ENCODE measurements at places on chromosomes 12 and 14.

DNA sequence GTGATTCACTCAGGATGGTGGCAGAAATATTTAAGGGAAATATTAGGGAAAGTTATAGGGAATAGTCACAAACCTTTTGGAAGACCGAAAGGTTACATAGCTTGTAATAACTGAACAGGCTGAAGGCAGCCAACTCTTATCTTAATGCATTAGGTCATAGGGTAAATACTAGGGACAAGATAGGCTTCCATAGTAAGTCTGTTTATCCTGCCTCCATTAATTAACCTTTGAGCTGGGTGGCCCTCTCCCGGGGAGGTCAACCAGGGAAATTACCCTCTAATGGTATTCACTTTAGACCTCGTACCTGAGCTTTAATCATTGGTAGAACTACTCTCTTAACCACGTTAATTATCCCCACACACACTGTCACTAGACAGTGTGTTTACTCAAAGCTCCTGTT lies 981.8 kb downstream of the SLC16A7 start:
- no peak for DNase-seq

- DNase-seq: no peak
These were observed 5.6 kb upstream of the E2F7 start for GRCh38 chr12:77070800-77071449.

GRCh38 chr12:114347861-114348260 lies 58.1 kb downstream of the TBX5 start:
- no peak for DNase-seq

DNA sequence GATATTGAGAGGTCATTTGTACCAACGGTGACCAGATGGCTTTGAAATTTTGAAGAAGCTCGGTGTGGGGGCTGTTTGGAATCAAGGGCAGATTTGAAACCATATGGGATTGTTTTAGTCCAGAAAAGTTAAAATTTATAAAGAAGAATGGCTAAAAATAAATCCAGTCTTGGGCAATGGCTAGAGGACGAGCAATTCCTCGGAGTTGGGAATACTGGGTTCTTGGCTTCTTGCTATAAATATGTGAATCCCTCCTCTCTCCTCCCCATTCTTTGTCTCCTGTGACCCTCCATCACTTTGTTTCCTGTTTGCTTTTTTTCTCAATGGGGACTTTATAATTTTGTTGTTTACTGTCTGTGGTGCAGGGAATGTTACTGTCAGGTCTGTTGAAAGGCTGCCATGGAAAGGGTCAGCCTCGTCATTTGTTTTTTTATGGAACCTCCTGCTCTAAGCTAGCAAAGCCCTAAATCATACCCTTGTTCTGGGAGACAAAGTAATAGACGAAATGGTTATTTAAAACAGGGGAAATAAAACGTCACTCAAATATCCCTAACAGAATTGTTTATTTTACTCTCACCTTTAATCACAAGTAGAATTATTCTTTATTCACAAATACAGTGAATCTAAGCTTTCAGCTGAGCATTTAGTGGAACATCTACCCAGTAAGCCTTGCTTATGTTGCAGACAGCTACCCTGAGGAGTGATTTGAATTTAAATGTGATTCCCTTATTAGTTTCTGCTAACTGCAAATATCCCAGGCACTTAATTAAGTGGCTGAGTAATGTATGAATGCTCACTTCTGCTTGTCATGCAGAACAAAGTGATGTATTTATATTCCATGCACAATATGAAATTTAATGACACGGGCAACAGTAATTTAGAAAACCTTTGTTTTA lies 273.1 kb upstream of the NOVA1 start:
- DNase-seq: no peak

DNA sequence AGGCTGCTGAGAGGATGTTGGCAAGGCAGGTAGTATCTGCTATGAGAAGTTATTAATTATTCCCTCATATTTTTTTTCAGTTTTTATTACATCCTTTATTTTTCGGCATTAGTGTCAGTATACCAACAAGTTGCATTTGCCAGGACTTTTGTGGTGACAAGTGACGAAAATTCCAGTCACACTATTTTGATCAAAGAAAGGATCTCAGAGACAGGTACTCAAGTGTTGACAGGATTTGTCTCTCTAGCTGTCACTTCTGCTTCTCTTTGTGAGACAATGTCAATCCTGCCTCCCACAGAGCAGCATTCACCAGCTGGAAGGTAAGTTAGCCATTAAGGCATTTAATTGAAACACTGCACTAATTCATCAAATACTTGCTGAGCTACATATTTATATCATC lies 18.0 kb upstream of the IFNG start:
- DNase-seq: no peak

DNA sequence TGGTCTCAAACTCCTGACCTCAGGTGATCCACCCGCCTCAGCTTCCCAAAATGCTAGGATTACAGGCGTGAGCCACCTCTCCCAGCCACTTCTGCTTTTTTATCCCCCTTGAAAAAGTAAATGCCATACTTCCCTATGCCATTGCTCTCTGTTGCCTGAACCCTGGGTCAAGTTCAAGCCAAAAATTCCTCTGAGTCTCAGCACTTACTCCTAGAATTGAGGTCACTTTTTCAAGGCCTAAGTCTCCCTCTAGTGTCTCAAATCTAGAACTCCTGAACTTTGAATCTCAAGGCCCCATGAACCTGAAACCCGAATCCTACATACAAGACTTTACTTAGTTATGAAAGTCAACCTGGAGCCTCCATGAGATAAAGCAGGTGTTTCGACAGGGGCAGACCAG lies 1.4 kb upstream of the APOBEC1 start:
- DNase-seq: no peak

DNA sequence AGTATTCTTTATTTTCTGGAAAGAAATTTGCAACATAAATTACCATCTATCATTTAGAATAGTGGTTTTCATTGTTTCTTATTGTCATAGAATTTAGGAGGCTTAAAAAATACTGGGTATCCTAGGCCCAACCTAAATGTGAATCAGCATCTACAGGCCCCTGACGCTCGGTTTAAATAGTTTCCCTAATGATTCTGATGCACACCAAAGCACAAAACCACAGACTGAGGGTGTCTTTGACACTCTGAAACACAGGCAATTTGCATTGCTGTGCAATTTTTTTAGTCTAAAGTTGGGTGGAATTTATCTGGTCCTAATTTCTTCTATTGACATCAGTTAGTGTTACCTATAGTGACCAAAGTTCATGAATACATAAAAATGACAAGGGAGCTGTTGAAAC lies 87.6 kb upstream of the SSTR1 start:
- DNase-seq: no peak

- no peak for DNase-seq
These were observed 6.6 kb downstream of the BEGAIN start for GRCh38 chr14:100580316-100581227.

- DNase-seq: no peak
These were observed 73.0 kb downstream of the DIO3 start for GRCh38 chr14:101634202-101634849.

DNA sequence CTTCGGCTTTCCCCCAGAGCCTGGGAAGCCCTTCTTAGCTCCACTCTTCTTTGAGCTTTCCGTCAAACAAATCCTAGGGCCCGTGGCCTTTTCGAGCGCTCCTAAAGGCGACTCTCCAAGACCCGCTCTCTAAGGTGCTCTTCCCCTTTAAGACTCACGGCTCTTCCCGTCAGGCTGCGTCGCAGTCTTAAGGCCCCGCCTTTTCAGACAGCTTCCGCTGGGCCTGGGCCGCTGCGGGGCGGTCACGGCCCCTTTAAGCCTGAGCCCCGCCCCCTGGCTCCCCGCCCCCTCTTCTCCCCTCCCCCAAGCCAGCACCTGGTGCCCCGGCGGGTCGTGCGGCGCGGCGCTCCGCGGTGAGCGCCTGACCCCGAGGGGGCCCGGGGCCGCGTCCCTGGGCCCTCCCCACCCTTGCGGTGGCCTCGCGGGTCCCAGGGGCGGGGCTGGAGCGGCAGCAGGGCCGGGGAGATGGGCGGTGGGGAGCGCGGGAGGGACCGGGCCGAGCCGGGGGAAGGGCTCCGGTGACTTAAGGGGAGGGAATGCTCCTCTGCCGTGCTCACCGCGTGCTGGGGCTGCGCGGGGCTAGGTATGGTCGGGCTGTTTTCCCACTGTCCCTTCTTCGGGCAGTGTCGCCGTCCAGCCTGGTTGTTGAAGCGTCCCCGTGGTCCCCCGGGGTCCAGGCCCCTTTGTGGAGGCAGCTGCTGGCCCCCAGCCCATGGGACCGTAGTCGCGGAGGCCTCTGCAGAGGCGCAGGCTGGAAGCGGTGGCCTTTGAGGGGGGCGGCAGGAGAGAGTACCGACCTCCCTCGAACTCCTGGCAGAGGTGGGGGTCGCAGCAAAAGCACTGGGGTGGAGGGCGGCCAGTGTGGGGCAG lies at the start of gene PEX5:
PEX5 (plus strand) TSS at position 289 of the 870 bp plus-strand sequence. CDS start 692 bp downstream, outside the sequence.
- DNase-seq: peak; percentile 86

GRCh38 chr14:34981743-34982420 lies 910 bp upstream of the SRP54 start:
- DNase-seq: no peak

GRCh38 chr12:31220061-31220460 lies 105.9 kb downstream of the SINHCAF start:
- no peak for DNase-seq

DNA sequence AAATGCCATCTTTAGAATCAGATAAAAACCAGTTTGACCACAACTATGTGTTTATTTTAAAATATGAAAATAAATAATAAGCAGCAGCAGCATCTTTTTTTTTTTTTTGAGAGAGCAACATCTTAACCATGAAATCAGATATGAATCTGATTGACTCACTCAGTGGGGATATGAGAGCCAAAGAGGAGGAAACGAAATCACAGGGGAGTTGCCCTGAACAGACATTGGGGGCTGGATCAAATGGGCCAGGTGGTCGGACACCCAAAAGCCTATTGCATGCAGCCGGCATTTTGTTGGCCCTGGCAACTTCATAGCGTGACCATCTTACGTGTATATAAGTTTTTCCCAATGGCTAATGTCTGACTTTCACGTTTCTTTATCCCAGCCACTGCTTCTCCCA lies 321.1 kb downstream of the NPAS3 start:
- DNase-seq: no peak

GRCh38 chr12:46264057-46264456 lies 4.8 kb downstream of the SLC38A1 start:
- no peak for DNase-seq

DNA sequence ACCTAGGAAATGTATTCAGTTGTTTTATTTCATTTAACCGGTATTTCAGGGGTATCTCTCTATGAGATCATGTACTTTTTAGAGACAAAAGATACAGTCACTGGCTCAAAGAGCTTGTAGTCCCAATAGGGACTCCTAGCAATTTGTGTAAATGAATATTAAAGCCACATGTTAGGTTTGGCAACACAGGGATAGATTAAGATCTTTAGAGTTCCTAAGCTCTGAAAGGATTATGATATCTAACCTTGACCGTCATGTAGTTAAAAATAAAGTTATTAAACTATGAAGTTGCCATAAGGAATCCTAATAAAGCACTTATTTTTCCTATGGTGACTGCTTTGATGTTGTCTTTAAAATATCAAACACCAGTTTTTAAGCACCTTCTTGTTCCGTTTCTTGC lies 100.4 kb upstream of the FGD4 start:
- no peak for DNase-seq

DNA sequence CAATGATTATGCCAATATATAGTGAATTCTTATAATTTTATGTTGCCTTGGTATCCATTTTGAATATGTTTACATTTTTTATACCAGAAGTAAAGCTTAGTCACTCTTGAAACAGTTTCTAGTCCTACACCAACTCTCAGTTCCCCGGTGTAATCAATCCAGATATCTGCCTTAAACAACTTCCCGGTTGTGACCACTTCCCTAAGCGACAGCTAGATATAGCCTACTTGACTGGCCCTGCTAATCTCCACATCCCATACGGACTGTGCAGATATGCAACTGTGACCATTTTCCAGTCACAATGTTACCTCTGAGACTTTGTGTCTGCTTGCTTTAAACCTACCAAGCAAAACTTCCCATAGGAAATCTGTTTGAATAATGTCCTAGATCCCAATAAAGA lies 1551.5 kb upstream of the SEL1L start:
- DNase-seq: no peak

DNA sequence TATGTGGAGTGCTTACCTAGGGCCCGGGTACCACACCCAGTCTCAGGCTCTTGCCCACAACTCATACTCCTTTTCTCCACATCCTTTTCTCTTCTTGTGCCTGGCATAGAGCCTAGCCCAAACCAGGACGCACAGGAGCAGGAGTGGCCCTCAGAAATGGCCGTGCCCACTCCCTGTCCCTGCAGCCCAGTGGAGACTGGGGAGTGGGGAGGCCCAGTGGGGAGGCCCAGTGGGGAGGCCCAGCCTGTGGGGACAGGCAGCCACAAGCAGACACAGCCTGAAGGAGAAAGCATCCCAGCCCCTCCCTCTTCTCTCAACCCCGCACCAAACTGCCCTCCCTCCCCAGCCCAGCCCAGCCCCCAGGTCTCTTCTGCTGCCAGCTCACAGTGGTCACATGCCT lies 196.8 kb downstream of the KIF26A start:
- peak; percentile 34 for DNase-seq

- DNase-seq: no peak
These were observed 374.4 kb upstream of the PRICKLE1 start for GRCh38 chr12:42963988-42964387.

DNA sequence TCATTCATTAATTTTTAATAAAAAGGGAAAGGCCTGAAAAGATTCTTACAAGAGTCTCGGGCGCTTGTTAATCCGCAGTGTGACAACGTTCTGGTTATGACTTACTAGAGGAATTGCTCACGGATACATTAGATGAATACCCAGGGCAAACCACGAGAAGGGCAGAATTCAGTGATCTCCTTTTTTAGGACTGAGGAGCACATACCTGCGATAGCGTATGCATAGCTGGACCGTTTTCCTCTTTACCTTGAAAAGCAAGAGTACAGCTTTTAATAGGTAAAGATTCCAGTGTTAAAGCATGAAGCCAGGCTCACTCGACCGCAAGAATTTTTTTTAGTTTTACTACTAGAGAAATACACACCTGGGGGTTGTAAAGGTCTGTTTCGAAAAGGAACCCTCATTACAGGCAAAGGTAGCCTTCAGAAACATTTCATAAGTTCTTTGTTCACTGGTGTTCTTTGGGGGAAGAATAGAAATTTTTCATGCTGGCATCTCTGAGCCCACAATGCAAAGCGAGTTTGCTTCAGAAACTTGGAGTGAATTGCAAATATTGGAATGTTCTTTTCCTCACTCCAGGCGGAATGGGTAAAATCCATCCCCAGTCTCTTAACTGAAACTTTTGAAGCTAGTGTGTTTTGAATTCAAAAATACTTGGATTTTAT lies 953 bp downstream of the MAPK1IP1L start:
- DNase-seq: no peak

GRCh38 chr12:14741153-14741552 lies 44.8 kb upstream of the GUCY2C start:
- no peak for DNase-seq

GRCh38 chr12:80559766-80560165 lies 115.7 kb downstream of the PTPRQ start:
- no peak for DNase-seq

DNA sequence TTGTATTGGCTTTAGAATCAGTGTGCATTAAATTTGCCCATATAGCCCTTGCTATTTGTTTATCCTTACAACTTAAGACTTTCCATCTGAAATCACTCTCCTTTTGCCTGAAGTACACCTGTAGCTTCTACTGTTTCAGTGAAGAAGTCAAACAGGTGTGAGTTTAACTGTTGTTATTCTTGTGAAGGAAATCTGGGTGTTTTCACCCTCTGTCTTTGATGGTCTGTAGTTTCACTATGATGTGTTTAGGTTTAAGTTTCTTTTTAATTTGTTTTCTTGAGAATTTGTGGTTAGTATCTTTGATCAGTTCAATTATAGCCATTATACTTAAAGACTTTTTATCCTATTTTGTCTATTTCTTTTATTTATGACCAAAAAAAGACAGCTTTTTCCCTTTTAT lies 68.9 kb upstream of the BBS10 start:
- DNase-seq: no peak

- no peak for DNase-seq
These were observed 27.5 kb upstream of the C14orf180 start for GRCh38 chr14:104551851-104552737.

- DNase-seq: no peak
These were observed 59.6 kb downstream of the PRKD1 start for GRCh38 chr14:29868000-29868399.

Measured in ureter (tissue), 1 donor.